ENCODE measurements at places on chromosomes 12 and 14.
A peak's percentile ranks its signal among the peaks of the same experiment; 100 is the strongest.

DNA sequence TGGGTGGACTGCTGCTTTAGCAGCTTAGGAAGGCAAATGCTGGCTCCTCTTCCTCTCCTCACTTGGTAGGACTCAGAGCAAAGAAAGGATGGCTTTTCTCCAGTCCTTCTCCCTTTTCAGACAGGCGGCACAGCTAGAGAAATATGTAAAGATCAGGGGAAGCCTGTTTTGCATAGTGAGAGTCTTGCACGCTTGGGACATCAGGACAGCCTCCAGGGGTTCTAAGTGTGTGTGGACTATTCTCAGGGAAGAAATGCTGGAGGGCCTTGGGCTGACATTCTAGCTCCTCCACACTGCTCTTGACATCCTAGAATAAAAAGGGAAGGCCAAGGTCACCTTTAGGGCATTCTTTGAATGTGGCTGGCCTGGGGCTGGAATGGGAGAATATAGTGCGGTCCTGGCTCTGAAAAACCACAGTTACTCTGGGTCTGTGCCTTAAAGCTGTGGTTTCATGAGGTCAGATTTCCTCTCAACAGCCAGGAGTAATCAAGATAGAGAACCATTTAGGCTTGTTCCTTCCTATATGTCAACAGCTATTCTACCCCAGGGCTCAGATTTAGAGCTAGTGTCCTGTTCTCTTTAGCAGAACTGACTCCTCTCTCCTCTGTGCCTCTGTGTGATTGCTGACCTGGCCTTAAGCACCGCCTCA is 24.3 kb downstream of the CMA1 start:
- no peak for DNase-seq

- DNase-seq = no peak
Observed at GRCh38 chr14:20976291-20976690, 13.5 kb upstream of the METTL17 start.

GRCh38 chr12:68864604-68865003 is 56.6 kb downstream of the MDM2 start:
- DNase-seq = no peak

DNA sequence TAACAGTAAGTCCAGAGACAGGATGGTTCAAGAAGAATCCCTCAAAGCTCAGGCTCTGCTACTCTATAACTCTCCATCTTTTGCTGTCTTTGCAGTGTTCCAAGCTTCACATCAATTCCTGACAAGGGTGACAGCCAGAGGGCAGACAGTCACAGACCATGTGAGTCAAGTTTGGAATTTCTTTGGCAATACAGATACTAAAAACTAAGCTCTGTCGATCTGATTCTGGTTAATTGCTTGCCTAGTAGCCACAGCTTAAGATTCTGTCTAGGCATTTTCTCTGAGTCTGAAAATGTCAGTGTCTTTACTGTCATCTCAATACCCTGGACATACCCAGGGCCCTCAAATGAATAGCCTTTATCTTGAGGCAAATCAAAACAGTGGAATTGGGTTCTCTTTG is 153.7 kb downstream of the CEP128 start:
- DNase-seq = no peak

- no peak for DNase-seq
Observed at GRCh38 chr12:94202245-94203180, 54.1 kb downstream of the PLXNC1 start.

GRCh38 chr14:81415781-81416180 is 15.7 kb upstream of the STON2 start:
- DNase-seq = no peak

DNA sequence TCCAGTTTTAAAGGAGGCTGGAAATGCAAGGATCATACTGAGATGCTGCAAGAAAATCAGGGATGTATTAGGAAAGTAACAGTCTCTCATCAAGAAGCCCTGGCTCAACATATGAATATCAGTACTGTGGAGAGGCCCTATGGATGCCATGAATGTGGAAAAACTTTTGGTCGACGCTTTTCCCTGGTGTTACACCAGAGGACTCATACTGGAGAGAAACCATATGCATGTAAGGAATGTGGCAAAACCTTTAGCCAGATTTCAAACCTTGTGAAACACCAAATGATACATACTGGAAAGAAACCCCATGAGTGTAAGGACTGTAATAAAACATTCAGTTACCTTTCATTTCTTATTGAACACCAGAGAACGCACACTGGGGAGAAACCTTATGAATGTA is 24.5 kb downstream of the ZNF891 start:
- no peak for DNase-seq

- DNase-seq = no peak
Observed at GRCh38 chr12:113260636-113261300, 39.5 kb downstream of the TPCN1 start.

DNA sequence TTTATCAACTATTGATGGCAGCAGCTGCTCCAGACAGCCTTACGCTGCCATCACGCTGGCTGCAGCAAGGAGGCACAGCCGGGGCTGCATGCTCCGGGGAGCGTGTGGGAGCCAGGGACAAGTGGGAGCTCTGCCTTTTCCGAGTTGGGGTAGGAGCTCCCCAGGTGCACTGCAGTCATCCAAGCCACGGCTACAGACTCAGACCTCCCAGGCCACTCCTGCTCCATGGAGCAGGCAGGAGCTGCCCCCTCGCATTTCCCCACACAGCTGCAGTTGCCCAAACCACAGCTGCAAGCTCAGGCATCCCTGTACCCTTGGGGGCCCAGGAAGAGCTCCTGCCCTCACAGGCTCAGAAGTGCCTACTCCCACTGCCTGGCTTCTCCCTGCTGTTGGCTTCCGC is 184.7 kb downstream of the CPNE8 start:
- DNase-seq = no peak

DNA sequence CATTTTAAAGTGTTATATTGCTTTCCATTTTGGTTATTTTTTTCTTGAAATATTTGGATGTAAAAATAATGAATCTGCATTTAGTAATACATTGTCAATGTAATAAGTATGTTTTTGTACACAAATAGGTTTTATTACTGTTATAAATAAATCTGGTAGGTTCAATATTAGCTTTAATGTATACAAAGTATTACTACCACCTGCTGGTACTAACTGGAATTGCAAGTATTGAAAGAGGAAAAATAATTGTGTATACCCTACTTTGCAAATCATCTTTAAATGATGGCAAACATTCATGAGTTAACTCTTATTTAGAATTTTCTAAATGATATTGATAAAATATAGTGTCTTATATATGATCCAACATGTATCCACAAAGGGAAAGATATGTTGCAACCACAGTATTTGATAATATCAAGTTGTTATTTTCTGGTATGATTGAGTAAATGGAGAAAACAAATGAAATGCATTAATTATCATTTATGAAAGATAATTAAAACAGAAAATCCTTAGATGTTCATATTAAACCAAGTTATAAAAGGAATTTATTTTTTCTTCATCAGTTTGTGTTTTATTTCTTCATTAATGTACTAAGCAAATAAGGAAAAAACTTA is 3.2 kb downstream of the OR4K2 start:
- no peak for DNase-seq

- no peak for DNase-seq
Observed at GRCh38 chr12:90404071-90404470, 550.9 kb downstream of the CCER1 start.

DNA sequence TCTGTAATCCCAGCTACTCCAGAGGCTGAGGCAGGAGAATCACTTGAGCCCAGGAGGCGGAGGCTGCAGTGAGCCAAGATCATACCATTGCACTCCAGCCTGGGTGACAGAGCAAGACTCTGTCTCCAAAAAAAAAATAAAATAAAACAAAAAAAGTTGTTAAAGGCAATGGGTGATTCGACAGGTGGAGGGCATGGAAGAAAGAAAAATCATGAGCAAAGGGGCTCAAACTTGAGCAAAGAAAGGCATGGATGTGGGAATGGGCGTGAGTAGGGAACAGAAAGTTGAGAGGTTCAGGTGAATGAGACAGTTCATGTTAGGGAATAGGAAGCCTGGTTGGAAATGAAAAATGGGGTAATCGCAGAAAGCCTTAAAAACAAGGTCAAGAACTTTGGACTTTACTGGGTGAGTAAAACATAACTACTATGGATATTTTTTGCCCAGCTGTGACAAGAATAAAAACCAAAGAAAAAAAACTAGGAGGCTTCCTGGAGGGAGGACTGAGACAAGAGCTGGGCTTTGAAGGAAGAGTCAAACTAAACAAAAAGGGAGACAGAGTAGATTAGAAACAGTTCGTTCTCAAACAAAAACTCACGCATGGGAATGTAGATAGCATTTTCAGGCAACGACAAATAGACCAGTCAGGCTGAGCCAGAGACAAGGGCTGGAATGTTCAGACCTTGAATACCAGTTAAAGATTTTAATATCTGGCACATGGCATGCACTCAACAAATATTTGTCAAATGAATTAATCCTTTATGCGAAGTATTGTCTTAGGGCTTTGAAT is 18.8 kb downstream of the PYM1 start:
- DNase-seq = no peak

DNA sequence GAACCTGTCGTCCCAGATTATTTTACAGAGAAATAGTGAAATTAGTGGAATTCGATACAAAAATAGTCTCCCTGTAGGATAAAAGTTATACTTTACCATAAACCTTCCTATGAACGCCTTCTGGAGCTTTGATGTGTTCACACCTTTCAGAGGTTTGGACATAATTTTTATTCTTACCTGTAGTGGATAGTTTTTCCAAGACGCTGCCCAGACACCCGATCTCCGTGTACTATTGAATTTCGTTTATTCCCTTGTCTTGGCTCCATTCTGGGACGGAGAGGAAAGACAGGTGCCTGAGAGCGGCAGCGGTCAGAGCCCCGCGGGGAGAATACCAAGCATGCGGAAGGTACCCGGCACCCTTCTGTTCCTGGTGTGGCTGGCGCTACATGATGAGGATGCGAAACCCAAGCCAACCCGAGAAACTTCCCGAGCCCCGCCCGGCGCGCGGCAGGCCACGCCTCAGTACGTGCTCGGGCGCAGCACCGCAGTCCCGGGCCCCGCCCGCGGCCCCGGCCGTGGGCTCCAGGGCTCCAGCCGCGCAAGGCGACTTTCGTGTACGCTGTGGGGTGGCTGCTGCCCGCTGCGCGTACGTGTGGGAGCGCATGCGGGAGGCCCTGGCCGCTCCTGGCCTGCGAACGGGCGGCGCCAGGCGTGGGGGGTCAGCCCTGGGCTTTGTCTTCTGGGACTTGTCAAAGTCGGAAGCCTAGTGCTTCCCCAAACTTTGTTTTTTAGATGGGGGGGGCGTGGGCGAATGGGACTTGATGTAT is 11.3 kb upstream of the SNAPC1 start:
- DNase-seq = peak; percentile 61

All from activated CD4-positive, alpha-beta T cell treated with anti-CD3 and anti-CD28 coated beads, Interleukin-2, amount 50 U/mL, for 24 hours (primary cell).